ENCODE measurements at places on chromosomes 2 and 18.

DNA sequence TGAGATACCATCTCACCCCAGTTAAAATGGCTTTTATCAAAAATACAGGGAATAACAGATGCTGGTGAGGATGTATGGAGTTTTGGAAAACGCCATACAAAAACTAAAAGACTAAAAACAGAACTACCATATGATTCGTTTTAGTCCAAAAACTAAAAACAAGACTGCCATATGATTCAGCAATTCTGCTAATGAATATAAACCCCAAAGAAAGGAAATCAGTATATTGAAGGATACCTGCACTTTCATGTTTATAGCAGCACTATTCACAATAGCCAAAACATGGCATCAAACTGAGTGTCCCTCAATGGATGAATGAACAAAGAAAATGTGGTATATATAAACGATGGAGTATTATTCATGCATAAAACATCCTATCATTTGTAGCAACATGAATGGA lies 224.4 kb upstream of the MC4R start:
- DNase-seq, result no peak

DNA sequence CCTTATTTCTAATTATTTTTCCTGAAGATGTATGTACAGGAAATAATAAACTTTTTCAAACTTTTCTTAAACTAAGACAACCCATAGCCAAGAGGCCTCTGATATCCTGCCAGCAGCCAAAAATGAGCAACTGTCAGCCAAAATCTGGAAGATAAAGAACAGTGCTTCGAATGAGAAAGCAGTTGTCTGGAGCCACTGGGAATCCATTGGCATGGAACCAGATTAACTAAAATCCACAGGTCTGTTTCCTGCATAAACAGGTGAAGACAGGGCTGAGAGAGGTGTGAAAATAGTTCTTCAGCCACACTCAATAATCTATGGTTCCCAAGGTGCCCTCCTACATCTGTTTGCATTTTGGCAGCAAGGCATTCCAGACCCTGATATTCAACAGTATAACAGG lies 1076.7 kb upstream of the PIK3C3 start:
- DNase-seq, result no peak

DNA sequence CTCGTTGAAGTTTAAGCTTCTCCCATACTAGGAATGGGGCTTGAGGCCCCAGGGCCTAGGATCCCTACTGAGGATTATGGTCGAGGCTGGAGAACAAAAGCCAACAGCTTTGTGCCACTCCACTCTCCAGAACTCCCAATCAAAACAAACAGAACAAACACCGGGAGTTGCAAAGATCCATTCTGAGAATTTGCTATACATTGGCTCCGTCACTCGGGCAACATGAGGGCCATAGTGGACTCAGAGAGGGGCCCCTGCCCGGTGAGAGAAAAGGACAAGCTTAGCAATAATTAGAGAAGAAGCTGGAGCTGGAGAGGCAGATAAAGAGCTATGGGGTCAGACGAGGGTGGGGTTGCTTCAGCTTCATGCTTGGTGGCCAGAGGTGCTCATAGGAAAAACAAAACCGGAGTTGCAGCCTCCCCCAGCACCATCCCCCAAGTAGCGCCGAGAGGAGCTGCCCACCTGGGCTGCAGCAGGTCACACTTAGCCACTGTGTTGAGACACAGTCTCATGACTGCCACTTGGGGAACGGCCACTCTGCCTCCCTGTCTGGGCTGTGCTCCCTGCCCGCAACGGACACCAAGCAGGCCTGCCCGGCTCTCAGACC lies 142.3 kb upstream of the HAAO start:
- no peak for DNase-seq

DNA sequence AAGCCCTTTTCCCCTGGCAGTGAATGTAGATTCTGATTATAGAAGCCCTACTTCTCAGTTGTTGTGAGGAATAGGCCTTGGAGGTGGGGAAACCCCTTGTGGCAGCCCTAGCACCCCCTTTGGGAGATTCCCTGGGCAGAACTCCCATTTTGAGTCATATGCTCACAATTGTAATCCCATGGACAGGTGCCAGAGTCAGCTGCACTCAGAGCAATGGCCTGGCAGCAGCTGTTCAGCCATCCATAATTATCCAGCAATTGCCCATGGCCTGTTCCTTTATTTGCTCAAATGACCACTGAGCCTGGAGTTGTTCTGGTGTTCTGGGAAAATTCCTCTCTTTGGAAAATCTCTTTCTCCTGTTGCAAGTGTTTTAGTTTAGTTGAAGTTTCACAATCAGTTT lies 71.7 kb downstream of the PTRHD1 start:
- no peak for DNase-seq

DNA sequence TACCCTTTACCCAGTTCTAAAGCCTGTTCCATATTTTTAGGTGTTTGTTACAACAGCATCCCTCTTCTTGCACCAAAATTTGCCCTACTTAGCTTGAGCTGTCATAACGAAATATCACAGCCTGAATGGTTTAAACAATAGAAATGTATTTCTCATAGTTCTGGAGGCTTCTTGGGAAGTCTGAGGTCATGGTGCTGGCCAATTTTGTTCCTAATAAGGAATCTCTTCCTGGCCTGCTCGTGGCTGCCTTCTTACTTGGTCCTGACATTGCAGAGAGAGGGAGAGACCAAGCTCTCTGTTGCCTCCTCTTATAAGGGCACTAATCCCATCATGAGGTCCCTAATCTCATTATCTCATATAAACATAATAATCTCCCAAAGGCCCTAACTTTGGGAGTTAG lies 267.8 kb downstream of the PID1 start:
- no peak for DNase-seq

GRCh38 chr2:25151718-25152117 lies 16.7 kb downstream of the POMC start:
- no peak for DNase-seq

GRCh38 chr2:27081984-27082772 lies 3.8 kb downstream of the EMILIN1 start:
- DNase-seq, result no peak

DNA sequence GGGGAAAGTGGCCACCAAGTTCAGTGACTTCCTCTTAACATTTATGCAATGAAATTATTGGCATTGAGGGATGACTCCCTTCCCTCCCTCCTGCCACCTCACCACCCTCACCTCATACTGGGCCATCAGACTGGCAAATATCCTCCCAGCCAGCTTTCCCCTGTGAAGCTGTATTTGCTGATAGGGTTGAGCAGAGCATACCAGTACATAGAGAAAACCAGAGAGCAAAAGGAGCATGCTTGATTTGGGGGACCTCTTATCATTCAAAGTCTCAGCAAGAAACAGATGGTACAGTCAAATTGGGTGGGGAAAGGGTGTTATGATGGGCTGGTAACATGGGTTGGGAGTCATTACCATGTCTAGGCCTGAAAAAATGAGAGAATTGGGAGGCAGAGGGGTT lies 19.1 kb upstream of the B3GNT2 start:
- no peak for DNase-seq

DNA sequence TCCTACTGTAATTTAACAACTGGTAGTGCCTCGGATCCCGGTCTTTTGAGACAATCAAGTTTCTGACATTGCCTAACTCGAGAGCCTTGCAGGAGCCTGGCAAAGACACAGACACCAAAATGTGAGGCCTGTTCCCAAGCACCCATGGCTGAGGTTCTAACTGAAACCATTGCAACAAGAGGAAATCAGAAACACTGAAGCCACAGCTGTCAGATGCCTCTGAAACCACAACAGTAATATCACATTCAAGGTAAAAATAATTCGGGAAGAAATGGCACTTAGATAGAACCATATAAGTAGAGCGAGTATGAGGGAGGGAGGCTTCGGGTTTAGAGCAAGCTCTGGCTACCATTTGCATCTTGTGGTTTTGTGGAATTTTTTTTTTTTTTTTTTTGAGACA lies 285.9 kb downstream of the FBXO15 start:
- no peak for DNase-seq

DNA sequence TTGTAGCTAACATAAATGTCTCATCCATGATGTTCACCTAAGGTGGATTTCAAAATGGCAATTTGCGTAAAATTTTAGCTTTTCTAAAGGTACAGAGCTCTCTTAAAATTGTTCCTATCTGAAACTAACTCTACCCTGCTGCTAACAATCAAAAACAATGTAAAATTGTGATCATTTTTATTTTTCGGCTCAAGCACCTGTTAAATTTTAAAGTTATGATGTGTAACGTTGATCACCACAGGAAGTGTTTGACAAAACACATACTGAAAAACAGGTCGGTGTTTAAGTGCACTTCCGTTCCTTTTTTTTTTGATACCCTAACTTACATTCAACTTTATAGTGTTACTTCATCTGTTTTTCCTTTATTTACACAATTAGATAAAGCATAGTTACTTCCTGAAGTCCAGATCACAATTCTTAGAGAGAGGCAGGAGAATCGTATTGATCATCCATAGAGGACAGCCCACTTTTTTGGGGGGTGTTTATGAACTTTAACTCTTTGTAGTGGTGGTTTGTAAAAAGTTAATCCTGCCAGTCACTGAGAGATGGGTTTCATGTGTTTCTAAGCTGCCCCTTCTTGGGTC lies 6.0 kb upstream of the NCK2 start:
- no peak for DNase-seq

GRCh38 chr18:67072791-67073190 lies 443.7 kb downstream of the DSEL start:
- no peak for DNase-seq

- DNase-seq, result no peak
These were observed 355.2 kb upstream of the SLC14A2 start for GRCh38 chr18:45260125-45260524.

GRCh38 chr18:73597832-73598615 lies 549.6 kb downstream of the FBXO15 start:
- no peak for DNase-seq

DNA sequence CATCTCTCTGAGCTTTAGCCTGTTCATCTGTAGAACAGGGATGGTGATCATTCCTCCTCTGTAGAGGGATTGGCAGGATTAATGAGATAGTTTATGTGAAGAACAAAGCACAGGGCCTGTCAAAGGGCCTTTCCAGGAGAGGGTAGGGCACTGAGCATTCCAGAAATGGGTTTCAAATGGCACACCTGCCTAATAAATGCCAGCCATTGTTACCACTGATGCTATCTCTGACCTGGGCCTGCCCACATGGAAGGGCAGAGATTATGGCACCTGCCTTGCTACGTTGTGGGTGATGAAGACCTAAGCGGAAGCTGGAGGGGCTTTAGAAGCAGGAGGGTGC lies 31.0 kb upstream of the GMPPA start:
- DNase-seq, result no peak

- DNase-seq, result no peak
These were observed 134.6 kb downstream of the CYP26B1 start for GRCh38 chr2:72012886-72013574.

DNA sequence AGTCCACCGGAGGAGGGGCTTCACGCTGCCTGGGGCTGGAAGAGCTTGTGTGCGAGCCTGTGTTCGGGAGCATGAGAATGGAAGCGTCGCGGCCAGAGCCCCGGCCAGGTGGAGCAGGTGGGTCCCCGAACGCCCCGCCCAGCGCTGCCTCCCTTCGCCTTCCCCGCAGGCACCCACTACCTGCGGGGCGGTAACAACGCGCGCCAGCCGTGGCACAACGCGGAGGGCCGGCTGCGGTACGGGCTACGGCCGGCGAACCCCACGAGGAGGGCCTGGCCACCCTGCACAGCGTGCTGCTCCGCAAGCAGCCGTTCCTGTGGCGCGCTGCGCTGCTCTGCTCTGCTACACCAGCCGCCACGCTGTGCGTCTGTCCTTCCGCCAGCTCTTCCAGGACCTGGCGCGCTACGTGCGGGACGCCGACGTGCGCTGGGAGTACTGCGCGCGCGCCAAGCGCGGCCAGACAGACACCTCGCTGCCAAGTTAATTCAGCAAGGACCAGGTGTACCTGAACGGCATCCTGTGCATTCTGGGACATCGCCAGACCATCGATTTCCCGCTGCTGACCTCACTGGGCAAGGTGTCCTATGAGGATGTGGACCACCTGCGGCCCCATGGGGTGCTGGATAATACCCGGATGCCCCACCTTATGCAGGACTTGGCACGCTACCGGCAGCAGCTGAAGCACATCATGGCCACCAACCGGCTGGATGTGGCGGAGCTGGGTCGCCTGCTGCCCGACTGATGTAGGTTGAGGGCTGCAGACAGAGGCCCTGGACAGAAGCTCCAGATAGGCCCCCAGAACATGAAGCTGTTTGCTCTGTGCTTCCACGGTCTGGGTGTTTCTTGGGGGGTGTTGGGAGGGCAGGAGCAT lies 200.6 kb downstream of the NAPG start:
- DNase-seq, result no peak

DNA sequence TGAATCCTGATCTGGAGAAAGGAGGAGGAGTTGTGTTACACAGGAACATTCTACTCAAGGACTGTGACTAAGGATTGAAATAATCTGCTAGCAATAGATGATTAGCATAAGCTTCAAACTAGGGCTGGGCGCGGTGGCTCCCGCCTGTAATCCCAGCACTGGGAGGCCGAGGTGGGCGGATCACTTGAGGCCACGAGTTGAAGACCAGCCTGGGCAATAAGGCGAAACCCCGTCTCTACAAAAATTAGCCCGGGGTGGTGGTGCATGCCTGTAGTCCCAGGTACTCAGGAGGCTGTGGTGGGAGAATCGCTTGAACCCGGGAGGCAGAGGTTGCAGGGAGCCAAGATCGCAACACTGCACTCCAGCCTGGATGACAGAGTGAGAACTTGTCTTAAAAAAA lies 1.5 kb downstream of the TRMT61B start:
- DNase-seq, result no peak

- DNase-seq, result no peak
These were observed 63.6 kb downstream of the RBMS1 start for GRCh38 chr2:160430001-160430344.

GRCh38 chr2:170222298-170222697 lies 44.4 kb downstream of the MYO3B start:
- no peak for DNase-seq

Data from memory B cell (primary cell).